Activated CD8-positive, alpha-beta memory T cell treated with anti-CD3 and anti-CD28 coated beads for 48 hours (primary cell): ENCODE measurements at places on chromosomes 4 and X.

- no peak for DNase-seq
Observed at GRCh38 chr4:36332023-36332781, 50.8 kb downstream of the DTHD1 start.

- no peak for DNase-seq
Observed at GRCh38 chr4:54588404-54588803, 69.4 kb upstream of the KIT start.

DNA sequence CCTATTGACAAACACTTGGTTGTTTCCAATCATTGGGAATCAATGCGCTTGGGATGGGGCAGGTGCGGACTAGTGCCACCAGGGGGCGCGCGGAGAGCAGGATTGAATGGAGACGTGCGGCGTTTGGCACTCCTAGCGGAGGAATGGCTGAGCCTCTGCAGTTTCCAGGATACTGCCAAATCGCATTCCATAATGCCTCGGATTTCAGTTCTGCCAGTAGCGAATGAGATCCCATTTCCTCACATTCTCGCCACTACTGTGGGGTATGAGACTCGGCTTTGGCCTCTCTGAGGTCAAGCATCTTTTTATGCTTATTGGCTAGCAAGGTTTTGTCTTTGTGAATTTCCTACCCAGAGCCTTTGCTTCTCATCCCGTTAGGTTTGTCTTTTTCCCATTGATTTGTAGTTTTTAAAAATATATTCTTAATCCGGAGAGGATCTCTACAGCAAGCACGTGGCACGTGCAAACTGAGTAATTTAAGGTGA, 28.7 kb downstream of the CLDN34 start:
- peak; percentile 81 for DNase-seq

DNA sequence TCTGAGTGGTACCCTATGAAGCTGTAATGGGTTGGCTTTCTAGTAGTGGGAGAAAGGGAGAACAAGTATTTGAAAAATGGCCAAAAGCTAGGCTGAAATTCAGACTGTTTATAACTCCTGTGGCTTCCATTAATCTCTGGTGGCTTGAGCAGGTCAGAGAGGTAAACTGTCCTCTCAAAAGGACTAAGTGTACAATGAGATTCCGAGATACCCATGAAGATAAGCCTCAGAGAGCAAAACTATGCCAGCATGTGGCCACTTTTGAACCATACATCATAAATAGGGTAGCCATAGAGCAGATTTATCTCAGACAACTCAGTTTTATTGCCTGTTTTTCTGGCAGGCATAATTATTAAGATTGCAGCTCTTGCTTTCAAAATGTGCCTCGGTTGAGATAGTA, 89.2 kb downstream of the CHRDL1 start:
- DNase-seq, result no peak

DNA sequence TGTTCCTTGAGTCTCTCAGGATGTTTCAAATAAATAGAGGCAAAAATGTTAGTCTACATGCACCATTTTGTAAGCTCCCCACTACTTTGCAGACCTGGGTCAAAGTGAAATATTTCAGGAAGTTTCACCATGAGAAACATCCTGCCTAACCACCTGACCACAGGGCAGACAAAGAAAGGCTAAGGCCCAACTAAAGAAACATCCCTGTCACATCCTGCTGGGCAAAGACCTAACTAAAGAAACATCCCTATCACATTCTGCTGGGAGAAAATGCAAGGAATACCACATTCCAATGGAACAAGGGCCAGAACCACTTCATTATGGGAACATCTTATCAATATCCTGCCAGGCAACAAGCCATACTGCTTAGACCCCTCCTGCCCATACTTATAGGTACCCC, 1303.4 kb downstream of the TECRL start:
- DNase-seq, result no peak

DNA sequence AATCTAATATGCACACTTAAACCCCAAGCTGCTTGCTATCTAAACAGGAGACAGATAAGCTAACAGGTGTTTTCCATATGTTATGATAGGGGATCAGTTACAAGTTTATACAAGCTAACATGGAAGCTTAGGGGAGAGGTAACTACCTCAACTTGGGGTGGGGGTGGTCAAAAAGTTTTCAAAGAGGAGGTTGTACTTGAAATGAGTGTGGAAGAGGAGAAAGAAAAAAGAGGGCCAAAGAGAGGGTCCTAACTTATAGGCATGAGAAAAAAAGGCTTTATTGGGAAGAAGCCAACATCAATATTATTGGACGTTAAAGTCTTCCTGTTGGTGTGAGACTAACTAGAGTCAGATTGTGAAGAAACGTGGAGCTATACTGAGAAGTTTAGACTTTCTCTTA, 205.9 kb downstream of the NDST4 start:
- DNase-seq, result no peak

DNA sequence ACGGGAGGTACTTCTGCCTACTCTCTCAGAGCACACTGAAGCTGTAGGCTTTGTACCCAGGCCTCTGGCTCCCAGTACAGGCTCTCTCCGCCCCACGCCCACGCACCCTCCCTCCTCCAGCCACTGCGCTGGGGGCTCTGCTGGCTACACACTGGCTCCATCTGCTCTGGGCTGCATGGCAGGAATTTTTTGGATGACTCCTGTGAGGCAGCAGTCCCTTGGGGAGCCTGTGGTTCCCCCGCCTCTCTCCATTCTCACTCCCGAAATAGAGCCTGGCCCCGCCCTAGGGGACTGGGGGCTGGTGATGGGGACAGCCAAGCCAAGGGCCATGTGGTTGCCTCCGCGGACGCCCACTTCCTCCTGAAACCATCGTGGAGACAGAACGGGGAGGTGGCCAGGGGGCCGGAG, 58.1 kb upstream of the ADRA2C start:
- no peak for DNase-seq

DNA sequence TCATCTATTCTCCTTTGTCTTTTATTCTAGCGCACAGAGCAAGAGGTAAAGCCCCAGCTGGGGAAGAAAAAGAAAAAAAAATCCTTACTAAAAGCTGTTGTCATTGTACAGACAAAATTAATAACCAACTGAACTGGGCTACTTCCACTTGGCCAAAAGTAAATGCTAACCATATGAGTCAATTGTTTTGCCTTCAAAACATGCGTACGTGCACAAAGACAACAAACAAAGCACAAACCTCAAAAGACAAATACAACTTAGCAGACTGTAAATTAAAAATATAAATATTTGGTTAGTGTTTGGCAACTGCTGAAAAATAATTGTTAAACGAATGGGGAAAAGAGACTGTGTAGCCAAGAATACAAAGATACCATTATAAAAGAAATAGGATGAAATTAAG, 5.9 kb downstream of the EDA2R start:
- DNase-seq, result no peak

GRCh38 chrX:106862972-106863688, 40.0 kb downstream of the RIPPLY1 start:
- no peak for DNase-seq

- DNase-seq, result no peak
Observed at GRCh38 chr4:132065940-132066495, 1083.1 kb upstream of the PCDH10 start.

- DNase-seq, result no peak
Observed at GRCh38 chr4:23083391-23083790, 390.7 kb downstream of the GBA3 start.

- DNase-seq, result no peak
Observed at GRCh38 chrX:110504947-110505346, 146.3 kb downstream of the RTL9 start.

DNA sequence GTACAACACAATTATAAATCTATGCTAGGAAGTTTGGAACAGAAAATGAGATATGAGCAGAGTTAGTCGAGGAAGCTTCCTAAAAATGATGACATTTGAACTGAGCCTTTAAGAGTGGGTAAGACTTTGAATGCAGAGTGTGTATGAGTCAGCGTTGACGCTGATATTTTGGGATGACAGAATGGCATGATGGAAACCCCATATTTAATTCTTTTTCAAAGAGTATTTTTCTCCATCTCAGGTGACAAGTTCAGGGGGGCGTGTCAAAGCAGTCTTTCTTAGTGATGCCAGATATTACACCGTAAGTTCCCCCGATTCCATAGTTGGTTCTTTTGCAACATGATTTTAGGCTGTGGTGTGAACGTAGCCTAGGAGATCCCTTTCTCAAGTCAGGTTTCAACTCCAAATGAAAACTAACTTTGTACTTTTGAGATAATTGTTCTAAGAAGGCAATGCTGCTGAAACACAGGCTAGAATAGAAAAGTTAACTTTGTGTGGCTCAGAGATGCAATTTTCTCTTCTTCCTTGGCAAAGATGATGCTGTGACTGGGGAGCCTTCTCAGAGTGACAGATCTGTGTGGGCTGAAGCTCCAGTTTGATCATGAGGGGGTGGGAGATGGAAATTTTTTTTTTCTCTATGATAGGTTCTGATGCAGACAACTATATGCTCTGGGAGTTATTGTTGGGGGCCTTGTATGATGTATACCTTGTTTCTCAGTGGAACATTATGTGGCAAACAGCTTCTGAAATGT, 59.2 kb downstream of the GLUD2 start:
- no peak for DNase-seq

DNA sequence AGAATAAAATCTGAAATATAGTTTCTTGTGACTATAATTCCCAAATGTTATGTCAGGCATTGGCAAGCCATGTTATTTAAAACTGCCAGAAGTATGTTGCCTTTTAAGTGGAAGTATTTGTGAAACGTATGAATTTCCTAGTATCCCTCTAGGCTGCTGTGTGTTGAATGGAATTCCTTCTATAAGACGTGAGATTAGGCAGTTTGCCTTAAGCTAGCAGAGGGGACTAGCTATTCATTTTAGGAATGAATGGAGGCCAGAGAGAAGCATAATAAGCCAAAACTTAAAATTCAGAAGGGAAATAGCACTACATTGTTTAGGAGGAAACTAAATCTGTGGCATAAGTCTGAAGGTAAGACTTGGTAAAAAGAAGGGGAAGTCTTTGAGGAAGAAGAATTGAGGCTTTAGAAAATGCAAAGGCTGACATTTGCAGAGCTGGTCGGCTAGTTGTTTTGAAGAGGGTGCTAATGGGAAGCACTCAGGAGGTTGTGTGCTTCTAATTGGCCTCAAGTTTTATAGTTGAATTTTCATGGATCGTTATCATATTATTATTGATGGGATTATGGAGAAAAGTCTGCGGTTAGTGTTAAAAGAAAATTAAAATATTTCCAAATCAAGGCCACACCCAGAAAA, 57.1 kb downstream of the TMEM131L start:
- no peak for DNase-seq
